ENCODE measurements at places on chromosomes 6 and 20. TPM values are rescaled to one million over a fixed set of nuclear protein-coding genes. Genes with fewer than 3 reads are reported as not detected.

ITPR3 gene
- total RNA-seq = 125 TPM

WFDC10B gene
- total RNA-seq = 0.52 TPM

CRISP2 gene
- total RNA-seq = not detected

PSORS1C1 gene
- total RNA-seq = 38.8 TPM

KCNQ5 gene
- 10.5 TPM for total RNA-seq

HLA-DRB1 gene
- 0.24 TPM for total RNA-seq

CPXM1 gene
- not detected for total RNA-seq

AGER gene
- 6.1 TPM for total RNA-seq

MTCH1 gene
- total RNA-seq = 90.1 TPM

MCCD1 gene
- not detected for total RNA-seq

PARD6B gene
- total RNA-seq = 7.7 TPM

PPP1R16B gene
- under 0.01 TPM for total RNA-seq

TNFAIP3 gene
- 5.2 TPM for total RNA-seq

KCNK16 gene
- not detected for total RNA-seq

ARMC2 gene
- 1.5 TPM for total RNA-seq

YWHAB gene
- total RNA-seq = 100 TPM

CEP162 gene
- total RNA-seq = 5.0 TPM

PTCRA gene
- total RNA-seq = not detected

SLC35F1 gene
- total RNA-seq = not detected

PPDPF gene
- total RNA-seq = 355 TPM

ANKRD66 gene
- not detected for total RNA-seq

HLA-DPA1 gene
- 0.33 TPM for total RNA-seq

PDYN gene
- total RNA-seq = not detected

MRAP2 gene
- 3.2 TPM for total RNA-seq

ALDH5A1 gene
- 1.8 TPM for total RNA-seq

CD83 gene
- total RNA-seq = 2.1 TPM

PRKN gene
- 1.0 TPM for total RNA-seq

SYNJ2 gene
- total RNA-seq = 26.6 TPM

MAS1 gene
- total RNA-seq = not detected

RHAG gene
- total RNA-seq = not detected

MATN4 gene
- total RNA-seq = not detected

DCDC2 gene
- 0.05 TPM for total RNA-seq

TMEM242 gene
- total RNA-seq = 13.8 TPM

BEND6 gene
- 2.2 TPM for total RNA-seq

MEP1A gene
- total RNA-seq = 0.19 TPM

C6orf58 gene
- total RNA-seq = not detected

ACSS1 gene
- total RNA-seq = 1.1 TPM

BPIFB1 gene
- not detected for total RNA-seq

GINS1 gene
- total RNA-seq = 6.5 TPM

SIGLEC1 gene
- not detected for total RNA-seq

MEA1 gene
- total RNA-seq = 35.2 TPM

ULBP2 gene
- 12.9 TPM for total RNA-seq

SS18L1 gene
- 20.6 TPM for total RNA-seq

LST1 gene
- total RNA-seq = not detected

DEF6 gene
- total RNA-seq = 40.2 TPM

LINC00237 gene
- total RNA-seq = not detected

TMEM217 gene
- total RNA-seq = 4.2 TPM

COL9A3 gene
- total RNA-seq = 0.67 TPM

SALL4 gene
- 0.40 TPM for total RNA-seq

FAXC gene
- total RNA-seq = 7.6 TPM

RSPH9 gene
- total RNA-seq = not detected

TXLNB gene
- total RNA-seq = not detected

EYS gene
- total RNA-seq = under 0.01 TPM

LAMA2 gene
- total RNA-seq = 0.50 TPM

GTF3C6 gene
- total RNA-seq = 74.7 TPM
